ENCODE measurements at places on chromosomes 2 and 18.

DNA sequence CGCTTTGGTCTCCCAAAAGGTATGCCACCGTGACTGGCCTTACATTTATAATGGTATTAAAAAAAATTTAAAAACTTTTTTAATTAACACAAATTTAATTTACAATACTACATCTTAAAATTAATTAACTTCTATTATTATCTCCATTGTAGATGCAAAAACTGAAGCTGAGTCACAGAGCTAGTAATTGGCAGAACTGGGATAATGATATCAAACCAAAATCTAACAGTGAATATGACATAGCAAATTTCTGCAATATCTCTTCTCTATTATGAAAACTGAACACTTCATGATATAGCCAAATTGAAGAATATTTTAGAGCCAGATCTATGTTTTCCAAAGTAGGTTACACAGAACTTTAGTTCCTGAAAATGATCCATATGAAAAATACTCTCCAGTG is 66.4 kb upstream of the CHAC2 start:
- no peak overlapping the region for H3K27ac ChIP-seq
- peaks cover 46% of the 10 kb centered on the region for H3K36me3 ChIP-seq
- ATAC-seq = no peak
- H3K27me3 ChIP-seq = no peaks in the 10 kb centered on the region

DNA sequence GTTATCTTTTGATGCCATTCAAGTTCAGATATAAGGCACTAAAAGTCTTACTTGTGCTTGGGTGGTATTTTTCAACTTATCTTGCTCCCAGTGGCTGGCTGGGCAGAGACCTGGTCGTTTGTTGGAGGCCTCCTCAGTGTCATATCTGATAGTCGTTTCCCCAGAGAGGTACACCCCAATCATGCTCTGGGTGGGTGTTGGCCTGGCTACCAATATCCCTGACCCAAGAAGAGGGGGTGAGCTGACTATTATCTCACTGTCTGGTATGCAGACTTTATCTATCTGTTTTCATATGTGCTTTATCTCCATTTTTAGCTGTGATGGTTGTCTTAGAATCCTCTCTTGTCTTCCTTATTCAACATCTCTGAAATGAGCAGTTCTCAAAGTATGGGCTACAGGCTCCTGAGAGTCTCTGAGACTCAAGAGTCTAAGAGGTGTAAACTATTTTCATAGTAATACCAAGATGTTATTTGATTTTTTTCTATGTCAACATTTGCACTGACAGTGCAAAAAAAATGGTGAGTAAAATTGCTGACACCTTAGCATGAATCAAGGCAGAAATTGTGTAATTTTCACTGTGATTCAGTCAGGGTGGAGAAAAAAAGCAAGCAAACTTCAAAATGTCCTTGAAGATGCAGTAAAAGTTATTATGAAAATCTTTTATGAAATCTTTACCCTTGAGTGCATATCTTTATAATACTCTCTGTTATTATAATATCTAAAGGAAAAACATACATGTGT is 12.3 kb upstream of the PLEK start:
- no peak overlapping the region for H3K27ac ChIP-seq
- H3K4me3 ChIP-seq = no peak overlapping the region
- peaks cover 11% of the 10 kb centered on the region for H3K4me1 ChIP-seq
- ATAC-seq = no peak
- no peaks in the 10 kb centered on the region for H3K36me3 ChIP-seq

DNA sequence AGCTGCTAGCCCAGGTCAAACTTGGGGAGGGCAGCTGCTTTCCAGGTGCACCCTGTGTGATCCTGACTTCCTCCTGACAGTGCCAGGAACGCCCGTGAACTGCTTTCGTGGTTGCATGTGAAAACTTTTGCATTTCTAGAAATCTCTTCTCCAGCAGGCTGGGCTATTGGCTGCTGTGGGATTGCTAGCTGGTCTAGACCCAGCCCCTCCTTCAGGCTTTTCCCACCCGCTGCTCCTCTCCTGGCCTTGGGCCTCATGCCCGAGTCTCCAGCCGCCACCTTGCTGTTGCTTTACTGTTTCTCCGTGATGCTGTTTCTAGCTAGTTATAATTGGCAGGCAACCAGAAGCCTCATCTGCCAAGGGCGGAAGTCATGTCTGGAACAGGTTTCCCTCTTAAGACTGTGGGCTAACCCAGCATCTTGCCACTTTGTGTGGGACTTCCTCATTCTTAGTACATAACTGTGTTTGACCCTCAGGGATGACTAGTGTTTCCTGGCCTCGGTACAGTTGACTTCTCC is 27.0 kb upstream of the MGAT4A start:
- H3K4me1 ChIP-seq = peaks cover 56% of the 10 kb centered on the region
- H3K27ac ChIP-seq = peak overlapping the region; percentile 80
- H3K36me3 ChIP-seq = no peaks in the 10 kb centered on the region
- H3K4me3 ChIP-seq = peak overlapping the region; percentile 70
- H3K27me3 ChIP-seq = no peaks in the 10 kb centered on the region

- peak overlapping the region; percentile 40 for H3K27ac ChIP-seq
- H3K4me1 ChIP-seq = peaks cover 6% of the 10 kb centered on the region
- no peak for ATAC-seq
- H3K4me3 ChIP-seq = no peak overlapping the region
- H3K36me3 ChIP-seq = peaks cover 67% of the 10 kb centered on the region
- H3K27me3 ChIP-seq = no peaks in the 10 kb centered on the region
These were observed 20.8 kb downstream of the GPATCH11 start for GRCh38 chr2:37105150-37105549.

DNA sequence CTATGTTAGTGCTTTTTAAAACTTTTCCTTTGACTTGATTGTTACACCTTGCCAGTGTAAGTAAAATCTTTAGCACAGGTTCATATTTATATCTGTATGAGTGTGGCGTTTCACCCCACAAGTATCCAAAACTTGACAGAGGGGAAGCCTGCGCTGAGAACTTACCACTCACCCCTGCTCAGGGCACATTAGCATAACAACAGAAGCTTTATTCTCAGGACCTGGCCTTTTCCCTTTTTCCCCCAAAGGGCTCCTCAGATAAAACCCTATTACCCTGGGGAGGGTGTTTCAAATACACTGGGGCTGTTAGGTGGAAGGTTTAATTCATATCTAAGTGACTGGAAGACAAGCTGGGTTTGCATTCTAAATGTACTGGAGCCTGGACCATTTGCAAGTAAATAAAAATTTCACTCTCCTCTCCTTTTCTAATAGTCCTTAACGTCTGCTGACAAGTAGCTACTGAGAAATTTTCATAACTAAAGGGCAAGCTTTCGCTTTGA is 276.6 kb downstream of the RNF152 start:
- H3K4me3 ChIP-seq = no peak overlapping the region
- no peak overlapping the region for H3K27ac ChIP-seq
- no peaks in the 10 kb centered on the region for H3K36me3 ChIP-seq
- H3K4me1 ChIP-seq = no peaks in the 10 kb centered on the region

All from stimulated activated memory B cell treated with anti-CD40 and anti-IgM and Interleukin-4, amounts not matched to agents 10 μg/mL and 1 μg/mL and 100 μg/mL, for 72 hours (primary cell).